Activated CD4-positive, alpha-beta T cell treated with anti-CD3 and anti-CD28 coated beads, Interleukin-2, amount 50 U/mL, for 4 hours (primary cell): ENCODE measurements at places on chromosomes 6 and 20.
A peak's percentile ranks its signal among the peaks of the same experiment; 100 is the strongest.

GRCh38 chr6:145814035-145814500, 527 bp downstream of the FBXO30 start:
- no peak for DNase-seq

DNA sequence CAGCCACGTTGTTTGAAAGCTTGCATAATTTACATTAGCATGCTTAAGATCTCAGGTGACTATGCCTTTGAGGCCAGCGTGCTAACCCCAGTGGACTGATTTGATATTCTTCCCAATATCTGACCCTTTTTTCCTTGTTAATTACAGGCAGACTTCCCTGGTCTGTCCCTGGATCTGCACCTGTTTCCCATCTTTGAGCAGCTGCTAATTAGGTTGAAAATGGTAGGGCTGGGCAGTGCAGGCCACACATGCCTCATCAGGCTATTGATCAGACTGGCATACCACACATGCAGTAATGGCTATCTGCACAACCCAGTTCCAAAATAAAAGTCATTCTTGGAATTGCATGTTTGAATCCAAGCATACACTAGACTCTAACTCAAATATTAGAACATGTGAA, 164.3 kb upstream of the TFAP2D start:
- DNase-seq: no peak

GRCh38 chr6:134774201-134774638, 175.7 kb downstream of the ALDH8A1 start:
- no peak for DNase-seq

GRCh38 chr6:157108923-157109322, 214.4 kb downstream of the TMEM242 start:
- no peak for DNase-seq

DNA sequence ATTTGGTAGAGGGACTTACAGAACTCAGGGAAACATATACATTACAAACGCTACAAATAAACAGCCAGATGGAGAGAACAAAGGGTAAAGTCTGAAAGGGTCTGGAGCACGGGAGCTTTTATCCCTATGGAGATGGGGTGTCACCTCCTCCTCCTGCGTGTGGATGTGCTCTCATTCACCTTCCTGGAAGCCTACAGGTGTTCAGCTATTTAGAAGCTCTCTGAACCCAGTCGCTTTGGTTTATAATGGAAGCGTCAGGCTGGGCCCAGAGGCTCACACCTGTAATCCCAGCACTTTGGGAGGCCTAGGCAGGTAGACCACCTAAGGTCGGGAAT, 17.7 kb upstream of the ITCH start:
- no peak for DNase-seq

- no peak for DNase-seq
Measured at GRCh38 chr6:32442243-32442667, 2.6 kb downstream of the HLA-DRA start.

DNA sequence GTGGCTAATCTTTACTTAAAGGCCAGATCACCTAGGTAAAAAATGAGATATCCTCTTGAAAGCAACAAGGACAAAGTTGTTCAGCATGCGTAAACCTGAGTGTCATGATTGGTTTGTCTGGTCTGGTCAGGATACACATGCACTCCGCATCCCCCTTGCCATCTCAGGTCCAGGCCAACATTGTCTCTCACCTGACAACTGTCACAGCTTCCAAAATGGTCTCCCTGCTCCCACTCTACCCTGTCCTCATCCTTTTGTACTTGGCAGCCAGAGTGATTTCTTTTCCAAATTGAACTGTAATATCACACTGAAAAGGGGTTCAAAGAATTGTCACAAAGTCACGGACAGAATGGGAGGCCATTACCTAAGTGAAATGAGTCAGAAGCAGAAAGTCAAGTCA, 21.1 kb upstream of the APCDD1L start:
- DNase-seq: no peak

DNA sequence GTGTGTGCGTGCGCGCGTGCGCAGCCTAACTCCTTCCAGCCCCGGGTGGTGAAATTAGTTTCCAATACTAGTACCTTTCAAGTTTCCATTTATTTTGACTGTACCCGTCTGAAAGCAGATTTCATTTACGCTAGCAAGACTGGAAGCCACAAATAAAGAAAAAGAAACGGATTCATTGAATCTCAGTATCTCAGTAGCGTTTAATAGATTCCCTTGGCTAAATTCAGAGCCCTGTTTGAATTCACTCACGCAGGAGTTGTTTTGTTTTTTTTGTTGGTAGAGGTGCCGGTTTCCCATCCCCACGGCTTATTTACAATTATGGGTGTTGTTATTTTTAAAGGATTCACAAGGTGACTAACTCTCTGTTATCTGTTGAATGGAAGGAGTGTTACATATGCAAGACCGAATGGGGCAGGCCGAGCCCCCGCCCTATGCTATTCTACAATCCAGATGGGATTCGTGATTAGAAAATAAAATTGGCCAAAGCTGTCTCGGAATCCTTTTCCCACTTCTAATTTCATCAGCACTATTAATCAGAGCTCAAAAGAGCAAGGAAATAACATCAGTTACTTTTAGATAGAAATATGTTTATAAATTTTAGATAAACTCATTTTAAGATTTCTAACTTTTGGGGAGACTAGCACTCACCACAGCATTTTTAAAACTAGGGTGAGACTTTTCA, 2.3 kb upstream of the INSM1 start:
- DNase-seq: no peak

DNA sequence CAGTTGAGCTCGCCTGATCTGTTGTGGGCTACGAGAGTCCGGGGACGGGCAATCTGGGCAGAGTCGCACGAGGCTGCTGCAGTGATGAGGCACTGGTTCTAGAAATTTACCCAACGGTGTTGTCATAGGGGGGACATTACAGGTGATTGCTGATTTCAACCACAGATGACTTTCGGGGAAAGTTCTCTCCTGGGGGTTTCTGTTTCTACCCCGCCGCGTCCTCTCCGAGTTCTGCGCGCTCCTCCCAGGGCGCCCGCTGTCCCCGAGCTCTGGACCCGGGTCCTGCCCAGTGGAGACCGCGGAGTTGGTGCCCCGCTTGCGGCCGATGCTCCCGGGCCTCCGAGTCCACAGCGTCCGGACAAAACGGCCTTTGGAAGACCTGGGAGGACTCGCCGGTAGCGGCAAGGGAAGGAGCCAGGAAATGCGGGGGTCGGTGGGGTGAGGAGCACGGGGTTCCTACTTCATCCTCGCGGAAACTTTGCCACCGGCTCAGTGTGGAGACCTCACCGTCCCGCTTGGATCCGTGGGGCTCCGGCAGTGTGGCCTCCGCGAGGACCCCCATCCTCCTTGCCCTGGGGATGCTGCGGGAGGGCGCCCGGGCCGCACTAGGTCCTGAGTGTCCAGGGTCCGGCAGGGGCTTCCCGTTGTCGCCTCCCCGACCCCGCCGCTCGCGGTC, 12.3 kb upstream of the RAET1L start:
- no peak for DNase-seq

GRCh38 chr6:79777713-79778579, 146.8 kb downstream of the SH3BGRL2 start:
- peak; percentile 87 for DNase-seq

GRCh38 chr6:152478377-152479010, 158.7 kb downstream of the SYNE1 start:
- DNase-seq: no peak

- DNase-seq: no peak
Measured at GRCh38 chr6:31351033-31351380, 6.0 kb downstream of the HLA-B start.
